ENCODE measurements at places on chromosomes 13 and 19.
A peak's percentile ranks its signal among the peaks of the same experiment; 100 is the strongest.

DNA sequence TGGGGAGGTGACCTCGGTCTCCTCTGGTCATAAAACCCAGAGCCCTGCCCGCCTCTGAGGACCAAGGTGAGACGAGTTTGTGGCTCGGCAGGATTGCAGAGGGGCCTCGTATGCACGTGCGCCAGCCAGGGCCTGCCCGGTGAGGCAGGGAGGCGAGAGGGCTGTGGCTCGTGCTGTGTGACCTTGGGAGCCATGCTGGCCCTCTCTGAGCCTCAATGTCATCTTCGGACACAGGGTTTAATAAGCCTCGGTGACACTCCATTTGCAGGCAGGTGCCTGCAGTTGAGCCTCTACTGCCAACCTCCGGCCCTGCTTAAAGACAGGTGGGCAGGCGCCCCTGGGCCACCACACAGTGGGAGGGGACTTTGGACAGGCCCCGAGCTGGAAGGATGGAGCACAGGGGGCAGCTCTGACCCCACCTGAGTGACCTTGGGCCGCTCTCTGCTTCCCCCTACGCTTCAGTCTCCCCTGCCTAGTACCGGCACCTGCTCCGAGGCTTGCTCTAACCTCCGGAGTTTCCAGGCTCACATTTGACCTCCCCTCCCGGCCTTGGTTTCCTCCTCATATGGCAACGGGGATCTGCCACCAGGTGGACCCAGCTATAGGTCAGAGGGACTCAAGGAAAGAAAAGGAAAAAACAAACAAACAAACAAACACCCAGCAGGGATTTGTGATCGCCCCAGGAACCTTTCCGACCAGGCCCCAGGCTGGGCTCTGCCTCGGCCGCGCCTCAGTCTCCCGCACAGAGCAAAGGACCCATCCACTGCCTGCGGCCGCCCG is 3.1 kb downstream of the ZBTB7A start:
- DNase-seq, result no peak

GRCh38 chr19:58325311-58326022 is 1.3 kb upstream of the ZSCAN22 start:
- DNase-seq, result no peak

- peak; percentile 35 for DNase-seq
Observed at GRCh38 chr13:50126993-50127725, 111.9 kb downstream of the KCNRG start.

- no peak for DNase-seq
Observed at GRCh38 chr13:44110091-44110621, 230.5 kb downstream of the LACC1 start.

DNA sequence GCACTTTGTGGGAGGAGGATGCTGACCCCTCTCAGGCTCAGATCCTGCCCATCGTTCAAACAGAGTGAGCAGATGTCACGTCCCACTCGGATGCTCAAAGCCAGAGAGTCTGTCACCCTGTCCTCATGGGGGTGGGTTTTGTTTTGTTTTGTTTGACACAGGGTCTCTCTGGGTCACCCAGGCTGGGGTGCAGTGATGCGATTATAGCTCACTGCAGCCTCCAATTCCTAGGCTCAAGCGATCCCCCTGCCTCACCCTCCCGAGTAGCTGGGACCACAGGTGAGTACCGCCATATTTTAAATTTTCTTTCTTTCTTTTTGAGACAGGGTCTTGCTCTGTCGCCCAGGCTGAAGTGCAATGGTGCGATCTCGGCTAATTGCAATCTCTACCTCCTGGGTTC is 4.0 kb downstream of the ADGRE2 start:
- no peak for DNase-seq

DNA sequence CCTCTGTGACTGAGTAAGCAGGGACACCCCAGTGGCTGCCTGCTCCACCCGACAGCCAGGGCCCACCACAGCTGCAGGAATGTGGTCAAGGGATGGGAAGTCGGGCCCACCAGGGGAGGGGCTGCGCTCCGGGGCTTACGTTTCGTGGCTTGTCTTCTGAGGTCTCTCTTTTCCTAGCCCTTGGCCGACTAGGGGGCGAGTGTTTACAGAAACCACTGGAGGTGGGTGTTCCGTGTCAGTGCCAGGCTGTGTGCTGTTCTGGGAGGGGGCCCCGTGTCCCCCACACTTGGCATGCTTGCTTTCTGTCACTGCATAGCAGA is 4.5 kb downstream of the ADAT3 start:
- DNase-seq, result no peak

- DNase-seq, result peak; percentile 86
Observed at GRCh38 chr19:15449620-15450527, at the start of gene WIZ. Gene WIZ, minus strand, starts transcription at chr19:15449956. Its CDS starts 1,649 bp downstream, at chr19:15448307.

GRCh38 chr19:56321989-56322440 is 7.4 kb upstream of the ZSCAN5A start:
- DNase-seq, result no peak
